ENCODE measurements at places on chromosomes 5 and 9.

- no peak for DNase-seq
Observed at GRCh38 chr5:10699987-10700386, 61.0 kb downstream of the DAP start.

DNA sequence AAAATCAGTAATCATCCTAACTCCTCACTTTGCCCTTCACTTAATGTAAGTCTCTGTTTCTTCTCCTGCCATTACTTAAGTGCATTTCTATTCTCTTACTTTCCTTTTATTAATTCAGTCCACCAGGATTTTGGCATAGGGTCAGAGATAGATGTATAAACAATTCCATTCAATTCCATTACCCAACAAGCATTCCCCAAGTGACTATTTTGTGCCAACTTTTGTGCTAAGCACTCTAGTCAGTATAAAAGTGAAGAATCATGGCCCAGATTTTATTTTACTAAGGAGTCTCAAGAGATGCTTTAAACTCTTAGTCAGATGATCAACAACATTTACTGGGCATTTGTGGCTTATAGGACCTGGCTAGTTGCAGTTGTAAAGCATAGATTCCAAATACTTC lies 159.3 kb downstream of the DMAC1 start:
- no peak for DNase-seq

GRCh38 chr5:150522504-150523414 lies 14.8 kb downstream of the NDST1 start:
- no peak for DNase-seq

GRCh38 chr9:134442486-134443173 lies 116.4 kb downstream of the RXRA start:
- no peak for DNase-seq

- DNase-seq = no peak
Observed at GRCh38 chr5:141515141-141515540, 26.3 kb downstream of the PCDHGC5 start.

GRCh38 chr5:176692326-176692725 lies 45.0 kb downstream of the TSPAN17 start:
- DNase-seq = no peak

GRCh38 chr5:158752656-158752973 lies 347.1 kb downstream of the EBF1 start:
- DNase-seq = no peak

- DNase-seq = no peak
Observed at GRCh38 chr9:123157221-123157620, 111.2 kb downstream of the STRBP start.

- DNase-seq = no peak
Observed at GRCh38 chr9:30280229-30280900, 2104.1 kb upstream of the ACO1 start.

DNA sequence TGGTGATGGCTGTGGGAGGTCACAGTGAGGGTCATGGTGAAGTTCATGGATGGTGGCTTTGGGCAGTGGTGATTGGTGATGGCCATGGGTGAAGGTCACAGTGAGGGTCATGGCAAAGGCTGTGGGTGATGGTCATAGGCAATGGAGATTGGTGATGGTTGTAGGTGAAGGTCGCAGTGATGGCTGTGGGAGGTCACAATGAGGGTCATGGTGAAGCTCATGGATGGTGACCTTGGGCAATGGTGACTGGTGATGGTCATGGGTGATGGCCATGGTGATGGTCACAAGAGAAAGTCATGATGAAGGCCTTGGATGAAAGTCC lies 115.6 kb upstream of the IRX4 start:
- no peak for DNase-seq

DNA sequence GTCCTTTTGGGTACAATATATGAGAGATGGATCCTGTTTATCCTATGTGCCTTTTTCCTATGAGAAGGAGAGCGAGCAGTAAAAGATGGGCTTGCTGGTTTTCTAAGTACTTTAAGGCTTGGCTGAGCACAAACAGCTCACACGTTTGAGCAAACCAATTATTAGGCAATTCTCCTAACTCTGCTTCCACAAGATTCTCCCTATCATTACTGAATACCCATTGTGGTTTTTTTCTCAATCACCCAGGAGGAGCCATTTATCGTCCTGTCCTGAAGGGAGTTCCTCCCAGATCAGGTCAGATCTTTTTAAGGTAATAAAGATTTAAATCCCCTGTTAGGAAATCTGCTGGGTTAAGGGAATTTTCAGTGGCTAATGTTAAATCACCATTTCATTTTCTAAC lies 19.4 kb upstream of the C1QTNF3 start:
- DNase-seq = no peak

DNA sequence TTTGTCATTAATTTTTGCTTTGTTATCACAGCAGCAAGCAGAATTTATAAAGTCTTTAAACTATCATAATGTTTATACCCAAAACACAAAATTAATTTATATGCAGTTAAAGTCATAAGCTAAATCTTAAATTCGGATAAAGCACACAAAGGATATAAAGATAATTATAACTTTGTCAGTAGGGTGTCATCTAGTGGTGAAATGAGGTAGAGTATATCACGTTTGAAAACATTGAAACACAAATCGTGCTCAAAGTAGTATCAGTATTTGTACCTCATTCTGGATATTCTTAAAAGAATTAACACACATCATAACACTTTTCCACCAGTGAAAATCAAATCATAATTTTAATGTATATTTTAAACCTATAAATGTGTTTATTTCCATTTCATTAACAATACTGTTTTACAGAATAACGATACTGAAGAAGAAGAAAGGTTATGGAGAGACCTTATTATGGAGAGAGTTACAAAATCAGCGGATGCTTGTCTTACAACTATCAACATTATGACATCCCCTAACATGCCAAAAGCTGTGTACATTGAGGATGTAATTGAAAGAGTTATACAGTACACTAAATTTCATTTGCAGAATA lies 129.5 kb downstream of the NIPBL start:
- DNase-seq = no peak

- no peak for DNase-seq
Observed at GRCh38 chr9:92328225-92328624, 2.5 kb downstream of the CENPP start.

- DNase-seq = no peak
Observed at GRCh38 chr9:10614196-10614800, 1.5 kb upstream of the PTPRD start.

DNA sequence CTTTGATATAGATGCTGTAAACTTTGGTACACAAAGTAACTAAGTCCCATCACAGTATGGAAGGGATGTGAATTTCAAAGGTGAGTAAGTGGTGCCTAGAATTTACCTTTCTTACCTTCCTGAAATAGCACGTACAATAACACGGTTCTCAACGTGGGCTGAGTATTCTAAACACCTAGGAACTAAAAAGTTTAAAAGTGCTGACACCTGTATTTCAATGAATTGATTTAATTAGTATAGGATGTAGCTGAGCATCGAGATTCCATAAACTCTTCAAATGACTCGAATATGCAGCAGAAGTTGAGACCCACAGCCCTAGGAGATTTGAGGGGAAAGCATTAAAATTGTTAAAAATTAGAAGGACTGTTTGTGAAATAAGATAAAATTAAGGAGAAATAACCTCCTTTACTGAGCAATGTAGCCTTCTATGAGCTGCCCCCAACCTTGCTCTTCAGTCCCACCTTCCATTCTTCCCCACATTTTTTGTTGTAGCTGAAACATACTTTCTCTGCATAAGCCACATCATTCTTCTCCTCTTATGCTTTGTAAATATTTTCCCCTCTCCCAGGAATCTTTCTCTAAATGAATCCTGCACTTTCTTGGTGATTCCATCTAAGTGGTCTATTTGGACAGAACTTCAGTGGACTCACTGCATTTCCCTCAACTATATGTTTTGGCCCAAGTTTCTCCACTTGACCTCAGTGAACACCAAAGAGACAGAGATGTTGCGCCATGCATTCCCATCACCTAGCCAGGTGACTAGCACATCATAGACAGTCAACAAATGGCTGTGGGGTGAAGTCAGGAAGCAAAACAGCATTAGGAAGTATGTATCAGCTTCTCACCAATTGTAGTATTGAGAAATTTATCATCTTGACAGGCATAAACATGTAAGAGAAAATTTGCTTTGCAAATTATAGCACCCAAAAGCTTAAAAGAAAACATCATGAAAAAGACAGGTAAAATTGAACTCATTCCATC lies 156.5 kb upstream of the TAS2R1 start:
- no peak for DNase-seq

- DNase-seq = no peak
Observed at GRCh38 chr9:114987116-114987515, 56.7 kb upstream of the TNFSF8 start.

- no peak for DNase-seq
Observed at GRCh38 chr9:88905506-88905905, 85.8 kb upstream of the S1PR3 start.

DNA sequence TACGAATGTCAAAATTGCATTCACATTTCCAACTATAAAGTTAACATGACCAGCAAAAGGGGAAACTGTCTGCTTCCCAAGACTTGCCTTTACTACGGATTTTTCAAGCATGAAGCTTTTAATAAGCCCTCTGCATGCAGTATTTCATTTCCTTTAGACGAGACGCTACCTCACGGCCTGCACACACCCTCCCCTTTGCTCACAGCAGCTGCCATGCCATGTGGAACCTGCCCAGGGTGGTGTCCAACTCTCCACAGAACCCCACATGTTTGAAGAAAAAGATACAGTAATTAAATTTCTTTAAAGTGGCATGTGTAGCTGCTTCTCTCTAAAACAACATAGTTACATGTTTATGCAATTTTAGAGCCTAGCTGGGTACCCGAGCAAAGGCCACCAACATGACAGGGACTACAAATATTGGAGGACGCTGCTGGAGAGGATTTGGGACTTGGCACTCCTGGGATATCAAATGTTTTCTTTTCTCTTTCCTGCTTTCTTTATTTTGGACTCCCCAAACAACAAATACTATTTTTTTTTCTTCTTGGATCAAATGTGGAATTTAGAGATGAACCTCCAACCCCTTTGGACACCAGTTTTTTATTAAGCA lies 256.9 kb upstream of the PCSK5 start:
- no peak for DNase-seq

- no peak for DNase-seq
Observed at GRCh38 chr5:143128412-143129071, 274.9 kb downstream of the NR3C1 start.

- DNase-seq = no peak
Observed at GRCh38 chr5:36777105-36777757, 99.3 kb upstream of the NIPBL start.

- no peak for DNase-seq
Observed at GRCh38 chr9:72864327-72864726, 88.5 kb downstream of the ALDH1A1 start.

DNA sequence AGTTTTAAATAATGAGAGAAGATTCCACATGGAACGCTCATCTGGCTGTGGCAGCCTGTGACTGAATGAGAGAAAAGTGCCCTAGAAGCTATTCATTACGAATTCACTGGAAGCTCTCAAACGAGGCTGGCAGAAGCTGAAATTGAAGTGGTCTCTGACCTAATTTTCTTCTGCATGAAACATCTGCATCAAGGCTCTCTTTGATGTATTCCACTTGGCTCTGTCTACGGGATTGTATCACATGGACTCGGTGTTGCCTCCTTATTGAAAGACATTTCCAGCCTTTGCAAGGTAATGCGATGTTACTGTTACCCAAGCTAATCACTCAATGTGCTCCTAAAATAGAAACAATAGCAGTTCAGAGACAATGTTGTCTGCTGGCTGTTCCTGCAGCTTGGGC lies 246.9 kb upstream of the ZNF462 start:
- DNase-seq = no peak

- no peak for DNase-seq
Observed at GRCh38 chr5:1111241-1111726, 579 bp downstream of the SLC12A7 start.

GRCh38 chr9:77495834-77496671 lies 152.1 kb downstream of the GNA14 start:
- DNase-seq = no peak

GRCh38 chr5:65989158-65989557 lies 62.8 kb downstream of the ERBIN start:
- no peak for DNase-seq

DNA sequence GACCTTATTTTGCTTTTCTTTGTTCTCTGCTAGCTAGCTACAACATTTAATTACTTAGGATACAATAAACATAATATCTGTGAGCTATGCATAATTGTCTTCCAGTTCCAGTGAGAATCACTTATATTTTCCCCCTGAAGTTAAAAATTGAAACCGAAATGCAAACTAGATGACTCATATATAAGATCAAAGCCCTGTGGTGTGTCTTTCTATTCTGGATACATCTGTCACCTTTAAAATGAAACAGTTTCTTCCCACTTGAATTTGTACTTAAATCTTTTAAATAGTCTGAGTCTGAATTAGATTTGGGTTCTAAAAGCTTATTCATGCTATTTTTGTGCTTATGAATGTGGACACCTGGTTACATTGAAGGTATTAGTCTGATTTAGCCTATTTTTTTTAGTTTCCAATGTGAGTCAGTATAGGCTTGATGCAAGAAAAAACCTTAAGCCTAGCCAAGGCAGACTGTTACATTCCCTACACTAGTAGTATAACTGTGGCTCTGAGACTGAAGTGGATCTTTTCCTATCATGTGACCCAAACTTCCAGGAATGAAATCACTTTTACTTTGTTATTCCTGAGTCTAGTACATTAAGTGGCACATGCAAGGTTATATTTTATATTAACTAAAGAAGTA lies 703.5 kb upstream of the RGMB start:
- no peak for DNase-seq

DNA sequence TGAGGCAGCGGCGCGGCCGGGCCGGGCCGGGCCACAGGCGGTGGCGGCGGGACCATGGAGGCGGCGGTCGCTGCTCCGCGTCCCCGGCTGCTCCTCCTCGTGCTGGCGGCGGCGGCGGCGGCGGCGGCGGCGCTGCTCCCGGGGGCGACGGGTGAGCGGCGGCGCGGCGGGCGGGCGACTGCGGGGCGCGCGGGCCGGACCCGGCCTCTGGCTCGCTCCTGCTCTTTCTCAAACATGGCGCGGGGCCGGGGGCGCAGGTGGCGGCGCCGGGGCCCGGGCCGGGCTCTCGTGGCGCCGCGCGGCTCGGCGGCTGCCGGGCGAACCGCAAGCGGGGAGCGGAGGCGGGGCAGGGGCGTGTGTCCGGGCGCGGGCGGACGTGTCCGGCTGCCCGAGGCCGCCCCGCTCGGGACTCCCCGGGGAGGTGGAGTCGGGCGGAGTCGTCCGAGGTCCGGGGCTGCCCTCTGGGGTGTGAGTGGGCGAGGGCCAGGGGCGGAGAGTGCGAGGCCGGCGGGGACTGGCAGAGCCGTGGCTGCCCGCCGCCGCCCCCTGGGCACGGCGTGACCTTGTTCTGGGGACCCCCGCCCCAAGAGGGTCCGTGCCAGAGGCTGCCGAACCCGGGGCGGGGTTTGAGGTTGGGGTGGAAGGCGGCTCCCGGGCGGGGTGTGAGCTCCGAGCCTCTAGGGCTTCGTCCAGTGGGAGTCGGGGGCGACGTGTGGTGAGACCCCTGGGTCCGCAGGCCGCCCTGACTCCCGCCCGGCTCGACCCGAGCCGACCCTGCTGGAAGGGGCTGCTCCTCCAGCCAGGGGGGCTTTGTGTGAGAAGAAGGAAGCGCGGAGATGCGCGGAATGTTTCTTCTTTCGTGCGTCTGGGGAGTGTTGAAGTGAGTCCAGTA lies 485 bp downstream of the TGFBR1 start:
- no peak for DNase-seq

DNA sequence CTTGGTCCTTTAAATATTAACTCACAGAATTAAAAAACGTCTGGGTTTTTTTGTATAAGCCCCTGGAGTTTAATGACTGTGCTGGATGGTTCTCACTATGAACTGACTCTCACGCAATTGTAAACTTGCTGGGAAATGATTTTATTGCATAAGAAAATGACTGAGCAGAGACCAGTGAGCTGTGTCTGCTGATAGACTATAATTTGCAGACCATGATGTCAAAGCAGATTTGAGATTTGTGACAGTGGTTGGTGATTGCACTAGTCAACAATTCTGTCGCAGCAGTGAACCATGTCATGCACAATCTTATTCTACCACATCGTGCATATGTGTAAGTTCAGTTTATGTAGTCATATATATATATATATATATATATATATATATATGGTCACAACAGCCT lies 85.7 kb upstream of the C9orf72 start:
- no peak for DNase-seq
